ENCODE measurements at places on chromosomes 3 and 15.

- no peak for DNase-seq
Observed at GRCh38 chr3:145244327-145244726, 916.7 kb downstream of the PLOD2 start.

GRCh38 chr15:44347495-44347894 lies 59.0 kb downstream of the GOLM2 start:
- DNase-seq = no peak

DNA sequence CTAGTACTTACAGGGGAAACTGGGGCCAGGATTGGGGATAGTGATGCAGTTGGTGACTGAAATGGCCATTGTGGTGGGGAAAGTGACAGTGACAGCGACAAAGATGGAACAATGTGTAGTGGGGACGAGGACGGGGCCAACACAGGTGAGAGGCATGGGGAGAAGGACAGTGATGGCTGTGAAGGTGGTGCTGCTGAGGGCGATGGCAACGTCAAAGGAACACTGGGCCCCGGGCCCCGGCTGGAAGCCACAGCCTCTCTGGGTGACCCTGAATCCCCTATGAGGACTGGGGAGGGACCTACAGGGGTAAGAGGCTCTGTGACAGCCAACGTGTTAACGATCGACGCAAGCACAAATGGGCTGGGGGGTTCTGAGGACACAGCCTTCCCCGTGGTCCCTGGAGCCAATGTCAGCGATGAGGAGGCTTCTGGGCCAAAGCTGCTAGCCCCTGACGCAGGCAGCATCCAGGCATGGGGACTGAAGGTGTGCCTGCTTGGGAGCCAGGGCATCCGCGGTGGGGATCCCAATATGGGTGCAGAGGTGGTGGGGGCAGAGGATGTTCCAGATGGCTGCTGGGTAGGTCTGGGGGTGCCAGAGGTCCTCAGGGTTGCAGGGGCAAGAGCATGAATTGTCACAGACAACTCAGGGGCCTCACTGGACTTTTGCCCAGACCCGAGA lies 25.2 kb upstream of the GOLGA6C start:
- no peak for DNase-seq

GRCh38 chr3:71551311-71551919 lies 32.1 kb downstream of the FOXP1 start:
- DNase-seq = no peak

- no peak for DNase-seq
Observed at GRCh38 chr15:44075535-44075934, 119.5 kb downstream of the FRMD5 start.

DNA sequence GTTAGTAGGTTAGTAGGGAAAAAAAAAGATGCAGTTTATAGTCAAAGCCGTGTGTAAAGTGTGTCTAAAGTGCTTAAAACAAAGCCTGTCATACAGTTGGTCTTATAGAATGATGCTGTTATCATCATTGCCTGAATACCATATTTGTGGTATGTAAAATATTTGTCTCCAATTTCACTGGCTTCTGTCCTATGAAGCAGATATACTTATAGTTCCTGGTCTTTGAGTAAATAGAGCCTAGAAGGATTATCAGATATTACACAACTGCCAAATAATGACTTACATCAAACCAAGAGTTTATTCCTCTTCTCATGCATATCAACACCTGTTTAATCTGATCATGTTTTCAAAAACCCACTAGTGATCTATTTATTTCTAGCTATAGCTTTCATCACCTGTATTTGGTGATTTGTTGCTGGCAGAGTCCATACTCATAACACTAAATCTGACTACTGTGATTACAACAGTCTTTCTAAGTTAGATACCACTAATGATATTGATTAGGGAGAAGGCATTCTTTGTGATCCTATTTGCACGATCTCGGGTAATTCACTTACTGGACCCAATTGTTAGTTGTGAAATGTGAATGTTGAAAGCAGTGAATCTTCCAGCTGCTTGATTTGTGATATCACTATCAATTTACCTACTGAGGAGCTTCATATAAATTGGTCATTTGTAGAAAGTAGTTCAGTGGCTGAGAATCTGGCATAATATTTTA lies 413.7 kb downstream of the LPP start:
- no peak for DNase-seq

GRCh38 chr3:193948459-193948858 lies 187.5 kb upstream of the HES1 start:
- DNase-seq = no peak

DNA sequence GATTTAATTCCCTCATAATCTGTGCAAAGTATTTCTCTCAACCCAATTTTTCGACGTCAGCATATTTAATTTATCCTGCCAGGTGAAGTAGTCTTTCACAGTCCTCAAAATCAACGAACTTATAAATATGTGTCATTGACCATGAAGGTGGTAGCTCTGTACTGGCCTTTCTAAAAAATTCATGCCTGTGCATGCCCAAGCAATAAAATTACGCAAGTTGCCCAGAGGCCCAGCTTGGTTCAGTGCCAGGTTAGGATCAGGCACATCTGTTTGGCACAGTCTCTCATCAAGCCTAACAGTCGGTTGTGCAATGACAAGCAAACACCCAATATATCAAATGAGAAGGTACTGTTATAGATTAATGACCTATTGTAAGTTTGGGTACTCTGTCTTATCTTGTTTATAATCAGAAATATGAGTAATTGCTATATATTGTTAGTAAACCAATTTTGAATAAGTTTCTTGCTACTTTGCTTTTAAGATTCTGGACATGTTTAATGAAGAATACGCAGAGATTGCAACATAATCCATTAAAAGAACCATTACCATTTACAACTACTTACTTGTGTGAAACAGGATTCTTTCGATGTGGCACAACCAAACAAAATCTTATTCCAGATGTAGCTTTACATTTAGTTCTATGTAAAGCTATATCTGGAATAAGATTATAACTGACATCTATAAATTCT lies 159.0 kb upstream of the IL12A start:
- no peak for DNase-seq

- no peak for DNase-seq
Observed at GRCh38 chr15:73650416-73651126, 17.4 kb upstream of the NPTN start.

GRCh38 chr15:66284271-66284670 lies 9.1 kb upstream of the DIS3L start:
- no peak for DNase-seq

DNA sequence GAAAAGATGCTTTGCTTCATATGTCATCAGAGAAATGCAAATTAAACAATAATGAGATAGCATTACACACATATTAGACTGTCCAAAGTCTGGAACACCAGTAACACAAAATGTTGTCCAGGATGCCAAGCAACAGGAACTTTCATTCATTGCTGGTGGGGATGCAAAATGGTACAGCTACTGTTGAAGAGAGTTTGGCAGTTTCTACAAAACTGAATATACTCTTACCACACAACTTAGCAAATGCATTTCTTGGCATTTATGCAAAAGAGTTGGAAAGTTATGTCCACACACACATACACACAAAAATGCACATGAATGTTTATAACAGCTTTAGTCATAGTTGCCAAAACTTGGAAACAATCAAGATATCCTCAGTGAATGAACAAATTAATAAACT lies 195.2 kb upstream of the MME start:
- DNase-seq = no peak

DNA sequence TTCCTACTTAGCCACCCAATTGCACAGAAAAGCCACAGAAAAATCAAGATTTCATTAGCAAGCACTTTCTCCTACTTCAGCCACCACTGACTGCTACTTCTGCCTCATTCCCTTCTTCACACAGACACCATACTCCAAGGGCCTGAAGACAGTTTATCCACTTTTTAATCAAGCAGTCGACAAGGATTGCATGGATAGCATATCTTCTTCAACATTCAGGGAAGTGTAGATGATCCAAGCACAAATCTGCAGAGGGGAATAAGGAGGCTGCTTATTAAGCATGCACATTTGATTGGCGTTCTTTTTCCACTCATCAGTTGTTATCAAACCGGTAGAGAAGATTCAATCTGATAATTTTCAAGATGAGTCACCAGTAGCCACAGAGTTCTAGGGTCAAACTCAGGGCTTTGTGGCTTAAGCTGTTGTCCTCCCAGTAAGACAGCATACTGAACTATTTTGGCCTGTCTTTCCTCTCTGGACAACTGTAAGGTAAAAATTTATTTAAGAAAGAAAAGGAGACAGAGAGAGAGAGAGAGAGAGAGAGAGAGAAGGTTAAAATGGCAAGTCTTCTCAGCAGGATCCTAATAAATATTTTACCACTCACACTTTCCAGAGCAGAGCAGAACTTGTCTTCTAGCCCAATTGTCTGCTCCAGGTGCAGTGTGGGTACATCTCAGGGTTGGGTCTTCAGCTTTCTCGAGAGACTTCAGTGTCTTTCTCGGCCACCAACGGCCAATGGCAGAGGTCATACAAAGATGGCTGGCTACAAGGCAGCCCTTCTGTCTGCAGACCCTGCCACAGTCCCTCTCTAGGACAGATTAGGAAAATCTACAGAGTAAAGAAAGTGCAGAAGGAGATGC lies 80.6 kb upstream of the BHLHE40 start:
- no peak for DNase-seq

GRCh38 chr3:13770170-13771169 lies 109.4 kb downstream of the WNT7A start:
- DNase-seq = no peak

- no peak for DNase-seq
Observed at GRCh38 chr3:13515786-13516759, 32.9 kb upstream of the FBLN2 start.

DNA sequence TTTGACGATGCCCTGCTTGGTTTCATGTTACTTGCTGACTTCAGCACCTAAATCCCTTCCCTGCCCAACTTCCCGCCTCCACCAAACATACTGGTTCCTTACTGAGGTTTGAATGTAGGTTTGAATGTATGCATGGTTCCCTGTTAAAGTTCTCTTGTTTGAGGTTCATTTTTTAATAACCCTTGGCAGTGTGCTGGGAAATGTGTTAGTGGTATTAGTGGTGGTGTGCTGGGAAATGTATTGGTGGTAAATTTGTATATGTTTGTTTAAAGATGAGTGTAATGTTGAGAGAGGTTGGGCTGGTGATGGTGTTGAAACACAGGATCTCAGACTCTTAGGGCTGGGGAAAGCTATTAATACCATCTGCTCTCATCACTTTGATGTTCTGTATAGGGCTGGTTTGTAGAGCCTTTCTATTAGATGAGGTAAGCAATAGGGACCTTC lies 392.7 kb downstream of the PTPRG start:
- DNase-seq = no peak

All from stimulated activated CD4-positive, alpha-beta T cell treated with anti-CD3 and anti-CD28 coated beads, Interleukin-1b, Interleukin-23, amount 100 ng/mL, for 24 hours (primary cell).